Neural crest cell (in vitro differentiated cells): ENCODE measurements at places on chromosomes 2 and 18.

GRCh38 chr2:26243470-26244308 lies 743 bp downstream of the HADHA start:
- DNase-seq, result peak; percentile 28

DNA sequence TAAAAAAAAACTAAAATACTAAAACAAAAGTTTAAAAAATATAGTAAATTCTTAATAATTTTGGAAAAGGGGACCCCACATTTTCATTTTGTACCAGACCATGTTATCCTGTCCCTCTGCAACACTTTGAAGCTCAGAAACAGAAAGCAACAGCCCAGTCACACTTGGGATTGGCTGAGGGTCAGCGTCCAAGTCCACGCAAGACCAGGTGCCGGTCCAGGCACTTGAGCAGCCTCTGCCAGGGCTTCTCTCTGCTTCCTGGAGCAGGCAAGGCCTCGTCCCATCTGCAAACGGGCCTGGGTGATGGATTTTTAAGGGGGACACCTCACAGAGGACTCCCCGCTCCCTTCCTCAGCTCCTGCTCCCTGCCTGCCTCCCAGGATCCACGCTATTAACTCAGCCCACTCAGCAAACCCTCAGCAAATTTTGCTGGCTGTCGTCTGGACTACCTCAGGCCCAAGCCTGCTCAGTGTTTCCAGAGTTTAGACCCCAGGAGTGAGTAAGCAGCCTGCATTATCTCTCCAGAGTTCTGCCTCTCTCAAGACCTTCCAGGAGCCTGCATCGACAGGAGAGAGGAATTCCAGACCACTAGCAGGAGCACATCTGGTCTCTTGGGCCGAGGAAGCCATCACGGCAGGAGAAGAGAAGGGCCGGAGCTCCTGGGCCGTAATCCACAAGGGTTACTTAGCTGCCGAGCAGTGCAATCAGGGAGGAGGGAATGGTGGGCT lies 88.7 kb upstream of the STPG4 start:
- DNase-seq, result no peak

DNA sequence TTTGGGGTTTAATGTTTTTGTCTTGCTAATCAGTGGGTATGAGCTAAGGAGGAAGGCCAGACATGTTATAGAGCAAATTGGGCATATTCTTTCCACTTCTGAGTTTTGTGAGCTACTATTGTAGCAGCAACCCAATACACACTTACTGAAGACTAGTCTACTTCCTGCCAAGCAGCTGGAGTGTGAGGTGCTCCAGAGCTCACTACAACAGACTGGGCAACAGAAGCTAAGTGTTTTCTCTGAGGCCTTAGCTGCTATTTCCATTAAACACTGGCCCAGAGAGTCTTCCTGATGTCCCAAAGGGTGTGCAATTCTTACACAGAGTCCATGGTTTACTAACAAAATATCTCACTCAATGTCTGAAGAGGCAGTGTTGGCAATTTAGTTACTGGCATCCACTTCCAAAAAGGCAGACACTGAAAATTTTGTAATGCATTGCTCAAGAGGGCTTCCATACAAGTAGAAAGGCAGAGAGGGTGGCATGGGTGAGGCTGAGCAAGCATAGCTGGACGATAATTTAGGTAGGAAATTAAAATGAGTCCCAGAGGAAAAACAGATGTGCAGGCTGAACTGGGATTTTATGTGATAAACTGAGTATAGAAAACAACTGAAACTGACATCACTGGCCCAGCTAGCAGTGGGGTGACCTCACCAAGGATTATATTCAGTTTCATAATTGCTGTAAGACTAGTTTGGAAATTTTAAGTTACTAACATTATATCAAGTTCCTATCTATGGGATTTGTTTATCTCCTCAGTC lies 68.6 kb downstream of the ZC3H6 start:
- no peak for DNase-seq

DNA sequence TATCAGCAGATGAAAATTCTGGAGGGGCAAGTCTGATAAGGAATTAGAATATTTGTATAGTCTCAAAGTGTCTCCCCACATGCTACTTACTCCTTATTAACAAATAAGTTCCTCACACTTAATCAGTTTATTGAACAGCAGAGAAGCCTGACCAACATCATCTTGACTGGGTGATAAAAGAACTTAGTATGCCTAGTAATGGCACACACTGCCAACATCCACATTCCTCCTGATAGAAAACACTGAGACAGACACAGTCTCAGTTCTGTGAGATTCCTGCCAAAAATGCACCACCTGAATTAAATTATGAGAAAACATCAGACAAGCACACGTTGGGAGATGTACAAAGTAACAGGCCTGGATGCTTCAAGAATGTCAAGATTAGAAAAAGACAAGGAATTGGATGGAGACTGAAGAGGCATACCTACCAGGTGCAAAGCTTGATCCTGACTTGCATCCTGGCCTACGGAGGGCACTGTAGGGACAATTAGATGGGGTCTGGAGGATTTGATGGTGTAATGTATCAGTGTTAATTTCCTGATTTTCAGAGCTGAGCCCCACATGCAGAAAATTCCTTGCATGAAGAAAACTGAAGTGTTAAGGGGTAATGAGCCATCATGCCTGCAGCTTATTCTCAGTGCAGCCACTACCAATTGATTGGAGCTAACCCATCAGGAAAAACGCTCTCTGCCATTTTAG lies 200.4 kb upstream of the SH3BP4 start:
- no peak for DNase-seq

DNA sequence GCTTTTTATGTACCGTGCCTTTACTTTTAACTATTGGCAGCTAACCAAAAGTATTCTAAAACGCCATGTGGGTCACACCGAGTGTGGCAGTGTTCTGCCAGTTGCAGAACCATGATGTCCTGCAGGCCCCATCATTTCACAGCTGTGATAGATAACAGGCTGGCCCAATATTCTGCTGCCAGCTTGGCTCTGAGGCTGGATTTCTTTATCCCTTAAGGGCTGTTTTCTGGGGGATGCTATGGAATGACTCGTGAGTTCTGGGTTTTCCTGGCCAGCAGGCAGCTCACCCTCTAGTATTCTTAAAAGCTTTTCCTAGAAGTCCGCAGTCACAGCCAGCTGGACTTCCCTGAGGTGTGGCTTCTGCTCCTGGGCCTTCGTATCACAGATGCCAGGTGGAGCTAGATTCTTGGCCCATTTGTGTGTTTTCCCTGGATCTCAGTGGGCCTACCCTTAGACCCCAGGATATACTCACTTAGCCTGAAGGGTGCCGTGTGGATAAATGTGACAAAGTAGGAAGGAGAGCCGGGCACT lies 41.0 kb downstream of the FHOD3 start:
- no peak for DNase-seq

- DNase-seq, result no peak
These were observed 28.0 kb upstream of the HNRNPA3 start for GRCh38 chr2:177184606-177185005.

- no peak for DNase-seq
These were observed 66.5 kb upstream of the TLK1 start for GRCh38 chr2:171227066-171227782.

GRCh38 chr2:176814274-176814673 lies 398.3 kb upstream of the HNRNPA3 start:
- no peak for DNase-seq

DNA sequence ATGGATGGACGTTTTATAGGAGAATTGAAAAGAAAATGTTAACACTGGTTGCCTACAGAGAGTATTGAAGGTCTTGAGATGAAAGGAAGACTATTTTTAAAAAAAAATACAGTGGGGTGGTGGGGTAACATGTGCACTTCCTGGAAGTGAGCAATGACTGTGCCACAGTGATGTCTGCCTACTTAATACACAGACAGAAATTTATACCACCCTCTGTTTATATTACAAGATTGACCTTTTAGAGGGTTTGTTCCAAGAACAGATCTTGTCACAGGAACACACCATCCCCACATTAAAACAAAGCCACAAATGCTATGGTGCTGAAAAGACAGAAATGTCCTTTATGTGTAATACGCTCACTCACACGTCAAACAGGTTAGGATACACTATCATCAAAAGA lies 87.6 kb downstream of the THADA start:
- no peak for DNase-seq

DNA sequence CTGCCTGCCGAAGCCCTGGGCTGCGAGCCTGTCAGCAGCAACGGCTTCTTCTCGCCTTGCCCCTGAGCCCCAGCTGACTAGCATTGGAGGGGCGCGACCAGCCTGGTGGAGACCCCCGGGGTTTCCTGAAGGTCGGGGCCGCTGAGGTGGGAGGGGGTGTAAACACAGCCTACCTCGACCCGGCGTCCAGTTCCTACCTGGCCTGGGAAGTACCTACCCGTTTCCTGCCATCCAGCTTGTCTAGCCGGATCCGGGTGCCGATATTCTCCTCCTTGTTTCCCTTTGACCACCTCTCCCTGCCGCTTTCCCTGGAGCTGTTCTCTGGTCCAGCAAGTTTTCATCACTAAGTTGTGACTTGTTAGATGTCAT lies 511 bp downstream of the MOB4 start:
- no peak for DNase-seq

- DNase-seq, result no peak
These were observed 278.3 kb downstream of the SETBP1 start for GRCh38 chr18:44959013-44959412.

DNA sequence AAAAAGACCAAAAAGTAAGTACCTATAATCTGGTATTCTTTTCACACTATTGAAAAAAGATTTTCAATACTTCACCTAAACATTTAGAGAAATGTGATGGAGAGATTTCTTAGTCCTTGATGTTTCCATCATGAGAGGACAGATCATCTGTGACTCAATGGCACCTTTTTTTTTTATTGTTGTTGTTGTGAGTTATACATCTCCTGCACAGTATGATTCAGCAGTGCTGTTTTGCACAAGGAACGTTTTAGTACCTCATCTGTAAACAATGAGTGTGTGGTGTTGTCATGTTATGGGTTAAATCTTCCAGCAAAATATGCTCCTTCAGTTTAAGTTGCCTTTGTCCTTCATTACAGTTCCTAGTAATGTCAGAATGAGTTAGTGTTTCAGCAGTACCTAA lies 2.2 kb downstream of the KIAA1328 start:
- DNase-seq, result no peak

DNA sequence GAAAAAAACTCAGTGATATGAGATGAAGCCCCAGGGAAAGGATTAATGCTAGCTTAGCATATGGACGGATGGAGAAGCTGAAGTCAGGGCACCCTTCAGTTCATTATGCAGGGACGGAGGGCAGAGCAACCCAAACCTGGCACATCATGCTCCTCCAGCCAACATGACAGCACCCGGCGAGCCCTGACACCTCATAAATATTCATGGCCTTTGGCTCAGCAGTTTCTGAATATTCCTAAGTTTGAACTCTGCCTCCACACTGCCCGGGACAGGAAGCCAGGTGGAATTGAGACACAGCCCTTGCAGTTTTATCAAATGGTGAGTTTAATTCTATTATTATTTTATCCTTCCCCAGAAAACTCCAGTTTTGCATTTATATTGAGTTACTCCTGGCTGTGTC lies 87.3 kb upstream of the SH3BP4 start:
- no peak for DNase-seq

DNA sequence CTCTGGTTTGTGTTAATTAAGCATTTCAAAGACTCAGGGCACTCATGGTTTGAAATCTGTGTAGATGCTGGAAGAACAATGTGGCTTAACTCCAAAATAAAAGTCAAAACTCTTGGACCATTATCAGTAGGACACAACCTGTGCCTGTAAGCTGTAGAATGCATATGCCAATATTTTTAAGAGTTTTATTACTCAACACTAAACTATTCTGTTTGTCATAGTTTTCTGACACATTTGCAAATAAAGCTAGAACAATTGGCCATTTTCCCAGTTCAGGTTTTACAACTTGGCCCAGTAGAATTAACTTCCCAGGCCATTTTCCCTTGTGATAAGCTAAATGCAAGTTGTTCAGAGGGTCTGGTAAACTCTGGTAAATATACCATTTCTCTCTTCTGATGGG lies 713.1 kb downstream of the CBLN2 start:
- DNase-seq, result no peak

DNA sequence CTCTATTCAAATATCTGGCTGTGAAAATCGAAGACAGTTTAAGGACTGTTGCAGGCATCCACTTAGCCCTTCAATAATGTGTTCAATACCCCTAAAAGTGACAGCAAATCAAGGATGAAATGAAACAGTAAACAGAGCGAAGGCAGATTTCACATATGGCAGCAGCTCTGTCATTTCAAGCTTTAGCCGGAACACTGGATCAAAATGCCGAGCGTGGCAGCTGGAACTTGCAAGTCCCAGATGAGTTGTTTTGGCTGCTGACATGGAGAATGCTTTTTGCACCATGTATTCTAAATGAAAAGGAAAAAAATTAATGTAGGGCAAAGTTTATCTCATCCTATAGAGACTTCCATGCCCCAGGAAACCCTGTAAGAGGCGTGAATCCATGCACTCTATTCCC lies 18.0 kb downstream of the LRRC30 start:
- no peak for DNase-seq

DNA sequence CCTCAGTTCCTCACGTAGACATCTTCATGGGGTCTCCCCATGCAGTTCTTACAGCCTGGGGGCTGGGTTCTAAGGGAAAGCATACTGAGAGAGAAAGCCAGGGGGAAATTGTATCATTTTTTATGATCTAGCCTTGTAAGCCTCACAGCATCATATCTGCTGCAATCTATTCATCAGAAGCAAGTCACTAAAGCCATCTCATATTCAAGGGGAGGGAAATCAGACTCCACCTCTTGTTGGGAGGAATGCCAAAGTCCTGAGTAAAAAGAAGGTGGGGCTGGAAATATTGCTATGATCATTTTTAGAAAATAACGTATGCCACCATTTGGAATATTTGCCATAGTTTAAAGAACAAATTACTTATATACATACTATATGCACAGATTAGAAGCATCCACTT lies 304.6 kb downstream of the TXNL1 start:
- DNase-seq, result no peak

DNA sequence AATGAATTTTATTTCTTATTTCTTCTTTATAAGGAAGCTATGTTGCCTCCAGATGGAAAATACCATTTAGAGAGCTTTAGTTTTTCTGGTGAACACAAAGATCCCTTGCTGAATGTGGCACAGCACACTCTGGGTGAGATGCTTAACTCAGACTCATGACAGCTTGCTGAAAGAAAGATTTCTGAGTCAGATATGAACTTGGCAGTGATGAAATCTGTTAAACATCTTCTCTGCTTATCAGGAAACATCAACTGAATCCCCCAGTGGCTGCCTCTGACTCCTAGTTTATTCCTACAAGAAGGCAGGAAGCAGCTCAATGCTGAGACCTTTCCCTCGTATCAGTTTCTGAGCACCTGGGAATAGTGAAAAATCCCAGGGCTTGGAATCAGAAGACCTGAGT lies 162.8 kb downstream of the OSR1 start:
- DNase-seq, result no peak
